ENCODE measurements at places on chromosomes 3 and 15. TPM values are rescaled to one million over a fixed set of nuclear protein-coding genes. Genes with fewer than 3 reads are reported as not detected.

The P3H2 gene
- 20.9 TPM for total RNA-seq

The CNTN3 gene
- not detected for total RNA-seq

The ACSBG1 gene
- 0.48 TPM for total RNA-seq

The CAPN3 gene
- 0.18 TPM for total RNA-seq

DNA sequence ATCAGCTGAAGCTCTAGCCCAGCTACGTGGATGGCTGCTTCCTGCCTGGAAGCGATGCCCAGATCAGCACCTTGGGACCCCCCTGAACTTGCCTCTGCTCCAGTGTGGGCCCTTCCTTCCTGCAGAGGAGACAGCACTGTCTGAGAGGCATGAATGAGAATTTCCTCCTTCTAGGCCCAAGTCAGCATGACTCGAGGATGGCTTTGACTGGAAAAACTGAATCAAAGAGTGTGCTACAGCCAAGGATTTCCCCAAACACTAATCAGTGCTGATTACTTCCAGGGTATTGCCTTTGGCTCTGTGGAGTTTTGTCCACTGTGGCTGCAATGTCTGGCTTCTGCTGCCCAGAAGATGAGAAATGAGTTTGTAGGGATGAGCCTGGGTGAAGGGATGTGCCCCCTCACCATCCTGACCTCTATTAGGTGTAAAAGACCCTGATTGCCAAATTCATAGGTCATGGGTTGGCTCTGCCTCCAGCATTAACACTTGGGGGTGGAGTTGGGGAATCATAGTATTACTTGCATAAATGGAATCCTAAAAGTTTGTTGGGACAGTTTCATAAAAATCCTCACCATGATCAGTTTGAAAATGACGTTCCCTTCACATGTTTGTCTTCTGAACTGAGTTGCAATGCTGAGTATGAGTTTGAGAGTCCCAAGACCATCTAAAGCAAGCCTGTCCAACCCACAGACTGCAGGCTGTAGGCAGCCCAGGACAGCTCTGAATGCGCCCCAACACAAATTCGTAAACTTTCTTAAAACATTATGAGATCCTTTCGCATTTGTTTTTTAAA lies 36.7 kb downstream of the FLNB start:
- H3K27me3 ChIP-seq: no peaks in the 10 kb centered on the region
- H3K36me3 ChIP-seq: no peaks in the 10 kb centered on the region
- peak overlapping the region; percentile 36 for H3K27ac ChIP-seq
- no peak overlapping the region for H3K4me3 ChIP-seq

GRCh38 chr3:36827133-36827532 lies 62.8 kb upstream of the DCLK3 start:
- H3K36me3 ChIP-seq: no peaks in the 10 kb centered on the region
- no peak overlapping the region for H3K27ac ChIP-seq
- no peak for DNase-seq
- no peaks in the 10 kb centered on the region for H3K27me3 ChIP-seq
- no peaks in the 10 kb centered on the region for H3K4me1 ChIP-seq
- no peak overlapping the region for H3K4me3 ChIP-seq

DNA sequence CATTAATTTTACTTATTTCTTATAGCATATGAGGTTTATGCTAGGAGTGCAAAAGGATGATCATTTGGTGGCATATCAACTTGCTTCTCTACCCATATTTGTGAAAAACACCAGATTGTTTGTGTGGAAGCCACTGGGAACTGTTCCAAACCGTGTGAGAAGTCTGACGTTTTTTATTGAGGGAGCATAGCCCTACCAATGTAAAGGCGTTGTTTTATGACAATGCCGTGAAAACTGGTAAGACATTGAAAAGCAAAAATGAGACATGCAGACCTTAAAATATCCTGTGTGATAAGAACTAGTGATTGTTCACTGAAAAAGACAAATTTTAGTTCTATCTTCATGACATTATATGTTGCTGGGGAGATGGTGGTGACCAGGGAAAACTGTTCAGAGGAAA lies 87.8 kb downstream of the CHL1 start:
- H3K27ac ChIP-seq: no peak overlapping the region
- DNase-seq: no peak
- H3K27me3 ChIP-seq: no peaks in the 10 kb centered on the region
- H3K36me3 ChIP-seq: no peaks in the 10 kb centered on the region
- no peak overlapping the region for H3K4me3 ChIP-seq
- H3K4me1 ChIP-seq: no peaks in the 10 kb centered on the region

- peaks cover 17% of the 10 kb centered on the region for H3K4me1 ChIP-seq
- H3K4me3 ChIP-seq: no peak overlapping the region
- no peaks in the 10 kb centered on the region for H3K27me3 ChIP-seq
- peak overlapping the region; percentile 62 for H3K27ac ChIP-seq
Measured at GRCh38 chr15:70142322-70143191, 44.8 kb upstream of the TLE3 start.

- H3K27ac ChIP-seq: no peak overlapping the region
- no peak overlapping the region for H3K4me3 ChIP-seq
- no peaks in the 10 kb centered on the region for H3K4me1 ChIP-seq
- no peak for DNase-seq
- peaks cover 13% of the 10 kb centered on the region for H3K27me3 ChIP-seq
- no peaks in the 10 kb centered on the region for H3K36me3 ChIP-seq
Measured at GRCh38 chr15:26877831-26878230, 11.0 kb downstream of the GABRA5 start.

GRCh38 chr3:29065211-29065785 lies 215.6 kb upstream of the RBMS3 start:
- H3K36me3 ChIP-seq: no peaks in the 10 kb centered on the region
- peak; percentile 87 for DNase-seq
- H3K27me3 ChIP-seq: no peaks in the 10 kb centered on the region
- no peak overlapping the region for H3K4me3 ChIP-seq
- H3K4me1 ChIP-seq: no peaks in the 10 kb centered on the region

DNA sequence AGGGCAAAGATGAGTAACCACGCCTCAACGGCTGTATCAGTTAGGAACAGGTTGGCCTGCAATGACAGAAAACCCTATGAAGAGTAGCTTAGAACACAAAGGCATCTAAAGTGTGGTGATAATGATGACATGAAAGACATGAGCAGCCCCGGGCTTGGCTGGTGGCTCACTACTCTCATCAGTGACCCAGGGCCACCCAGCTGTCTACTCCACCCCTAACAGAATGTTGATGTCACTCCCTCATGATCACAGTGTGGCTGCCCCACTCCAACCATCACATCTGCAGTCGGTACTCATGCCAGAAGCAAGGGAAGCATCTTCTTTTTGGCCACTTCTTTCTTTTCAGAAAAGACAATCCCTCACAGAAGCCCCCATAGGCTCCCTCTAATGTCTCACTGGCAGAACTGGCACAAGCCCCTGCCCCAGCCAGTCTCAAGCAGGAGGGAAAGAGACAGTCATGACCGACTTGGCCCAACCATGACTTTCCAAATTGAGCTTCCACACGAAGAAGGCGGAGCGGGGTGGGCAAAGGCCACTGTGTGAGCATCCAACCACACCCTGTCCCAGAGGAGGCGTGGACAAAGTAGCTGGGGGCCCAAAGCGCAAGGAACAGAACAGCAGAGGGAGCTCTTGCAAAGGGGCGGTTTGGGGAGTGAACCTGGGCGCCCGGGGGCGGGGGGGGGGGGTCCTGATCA lies 72.0 kb upstream of the IQSEC1 start:
- no peak overlapping the region for H3K27ac ChIP-seq
- no peaks in the 10 kb centered on the region for H3K27me3 ChIP-seq
- H3K36me3 ChIP-seq: no peaks in the 10 kb centered on the region
- DNase-seq: no peak
- H3K4me3 ChIP-seq: no peak overlapping the region

DNA sequence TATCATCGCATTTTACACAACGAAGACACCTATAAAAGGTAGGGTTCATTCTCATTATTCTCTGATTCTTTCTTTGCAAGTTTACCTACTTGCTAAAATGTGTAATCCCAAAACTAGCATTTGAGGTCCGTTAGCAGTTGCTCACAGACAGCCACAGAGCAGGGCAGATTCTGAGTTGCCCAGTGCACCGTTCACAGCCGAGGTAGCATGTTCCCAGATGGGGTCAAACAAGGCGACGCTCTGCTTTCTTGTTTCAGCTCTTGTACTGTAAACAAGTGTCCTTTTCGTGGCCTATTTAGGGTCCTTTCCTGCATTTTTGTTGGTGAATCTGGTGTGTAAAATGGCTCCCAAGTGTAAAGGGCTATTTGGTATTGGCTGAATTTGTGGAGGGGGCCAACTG lies 3.1 kb downstream of the PPP1R2 start:
- no peak overlapping the region for H3K4me3 ChIP-seq
- H3K4me1 ChIP-seq: peaks cover 17% of the 10 kb centered on the region
- no peaks in the 10 kb centered on the region for H3K27me3 ChIP-seq
